Glomerular endothelial cell (primary cell): ENCODE measurements at places on chromosomes 12 and 14. TPM values are rescaled to one million over a fixed set of nuclear protein-coding genes. Genes with fewer than 3 reads are reported as not detected.

Gene LBHD2
- not detected in 2 replicates for total RNA-seq

Gene FRMD6
- 130 and 207 TPM in 2 replicates for total RNA-seq

Gene DLK1
- total RNA-seq, result not detected in 2 replicates

Gene NDUFA12
- total RNA-seq, result 117 and 179 TPM in 2 replicates

Gene FBLN5
- total RNA-seq, result 1.1 and 5.7 TPM in 2 replicates

Gene MYF5
- not detected in 2 replicates for total RNA-seq

Gene KIF5A
- total RNA-seq, result 0.06 and 0.10 TPM in 2 replicates

Gene CLEC2A
- not detected in 2 replicates for total RNA-seq

Gene SERPINA9
- not detected in 2 replicates for total RNA-seq

DNA sequence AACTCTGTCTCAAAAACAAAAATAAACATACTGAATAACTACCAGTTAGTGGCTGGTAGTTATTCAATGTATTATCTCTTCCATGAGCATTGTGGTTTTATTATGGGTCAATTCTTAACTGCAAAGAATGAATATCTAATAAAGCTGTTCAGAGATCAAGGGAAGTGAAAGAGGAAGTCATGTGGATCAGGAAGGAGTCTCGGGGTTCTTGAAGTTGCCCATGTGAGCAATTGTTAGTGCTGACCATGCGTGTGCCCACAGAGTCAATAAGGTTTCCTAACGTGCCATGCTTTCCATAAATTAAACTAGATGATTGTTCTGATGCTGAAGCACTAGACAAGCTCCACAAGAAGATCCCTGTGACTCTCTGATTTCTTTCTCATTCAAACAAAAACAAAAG is 136.5 kb upstream of the CPSF6 start:
- no peak for DNase-seq

GRCh38 chr14:55410876-55411275 is 754 bp downstream of the ATG14 start:
- DNase-seq, result no peak

DNA sequence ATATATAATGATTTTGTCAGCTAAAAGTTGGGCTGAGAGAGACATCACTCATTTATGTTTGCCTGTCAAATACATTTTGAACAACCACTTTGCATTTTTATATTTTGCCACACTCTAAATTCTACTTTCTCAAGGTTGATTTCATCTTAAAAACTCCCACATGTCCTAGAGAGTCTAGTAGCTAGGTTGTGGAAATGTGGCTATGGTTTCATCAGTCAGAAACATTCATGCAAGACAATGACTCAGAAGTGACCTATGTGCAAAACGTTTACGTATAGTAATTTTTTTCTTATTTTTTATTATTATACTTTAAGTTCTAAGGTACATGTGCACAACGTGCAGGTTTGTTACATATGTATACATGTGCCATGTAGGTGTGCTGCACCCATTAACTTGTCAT is 27.4 kb upstream of the PRKD1 start:
- DNase-seq, result no peak

DNA sequence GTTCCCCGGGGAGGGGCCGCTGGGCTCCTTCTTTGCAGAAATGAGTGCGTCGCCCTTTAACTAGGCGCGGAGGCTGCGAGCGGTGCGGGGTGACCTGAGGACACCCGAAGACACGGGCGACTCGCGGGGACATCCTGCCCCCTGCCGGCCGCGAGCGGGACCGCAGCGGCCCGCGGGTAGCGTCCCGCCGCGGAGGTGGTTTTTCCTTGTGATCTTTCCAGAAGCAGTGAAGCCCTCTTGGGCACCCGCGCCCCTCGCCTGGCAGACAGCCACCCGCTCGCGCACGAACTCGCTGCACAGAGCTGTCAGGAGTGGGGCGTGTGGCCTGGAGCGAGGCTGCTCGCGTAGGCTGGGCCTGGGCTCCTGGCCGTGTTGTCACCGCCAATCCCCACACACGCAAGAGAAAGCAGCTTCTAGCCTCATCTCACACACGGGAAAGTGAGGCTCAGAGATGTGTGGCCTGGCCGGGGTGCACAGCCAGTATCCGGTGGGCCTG is 67.2 kb downstream of the DIO3 start:
- no peak for DNase-seq

- DNase-seq, result no peak
Observed at GRCh38 chr14:88986146-88986841, 161.8 kb downstream of the TTC8 start.

DNA sequence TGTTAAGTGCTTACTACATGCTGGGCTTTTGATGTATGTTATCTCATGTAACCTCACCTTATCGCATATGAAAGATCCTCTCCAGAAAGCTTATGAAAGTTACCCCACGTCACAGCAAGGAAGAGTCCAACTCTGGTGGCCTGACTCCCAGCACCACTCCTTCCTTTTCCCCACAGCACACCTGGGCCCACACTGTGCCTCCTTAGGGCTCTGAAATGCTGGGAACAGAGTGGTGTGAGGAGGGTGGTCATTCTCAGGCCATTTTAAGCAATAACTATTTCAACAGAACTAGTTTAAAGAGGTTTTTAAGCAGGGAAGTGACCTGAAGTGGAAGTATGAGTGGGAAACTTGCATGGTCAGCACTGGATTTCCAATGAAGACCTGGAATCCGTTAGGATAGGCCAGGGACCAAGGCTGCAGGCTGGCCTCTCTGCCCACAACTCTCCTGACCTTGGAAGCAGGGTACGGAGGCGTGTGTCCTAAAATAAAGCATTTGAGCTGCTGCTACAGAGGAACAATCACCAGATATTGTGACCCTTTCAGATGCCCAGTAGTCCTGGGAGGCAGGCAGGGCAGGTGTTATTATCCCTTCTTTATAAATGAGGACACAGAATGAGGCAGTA is 67.2 kb upstream of the TMEM263 start:
- no peak for DNase-seq

- no peak for DNase-seq
Observed at GRCh38 chr12:110741341-110742095, 1.2 kb downstream of the PPP1CC start.
